Heart left ventricle (tissue), 16 donors: ENCODE measurements at places on chromosomes 1 and 21.

- DNase-seq = peak; percentile 43
These were observed 3.0 kb downstream of the FMO1 start for GRCh38 chr1:171251042-171251951.

DNA sequence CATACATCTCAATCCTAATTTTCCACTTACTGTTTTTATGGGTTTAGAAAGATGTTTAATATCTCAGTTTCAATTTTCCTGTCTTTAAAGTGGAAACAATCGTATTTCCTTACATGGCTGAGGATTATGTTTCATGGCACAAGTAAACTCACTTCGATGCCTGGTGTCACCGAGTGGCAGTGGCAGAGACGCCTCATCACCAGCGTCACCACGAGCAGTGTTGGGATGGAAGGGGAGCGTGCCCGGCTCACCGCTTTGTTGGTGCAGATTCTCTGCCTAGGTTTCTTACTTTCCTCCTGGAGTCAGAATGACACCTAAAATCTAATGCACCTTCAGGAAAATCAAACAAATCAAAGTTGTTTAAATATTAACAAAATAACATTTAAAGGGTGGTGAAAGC is 48.2 kb upstream of the DIP2A start:
- no peak for DNase-seq

DNA sequence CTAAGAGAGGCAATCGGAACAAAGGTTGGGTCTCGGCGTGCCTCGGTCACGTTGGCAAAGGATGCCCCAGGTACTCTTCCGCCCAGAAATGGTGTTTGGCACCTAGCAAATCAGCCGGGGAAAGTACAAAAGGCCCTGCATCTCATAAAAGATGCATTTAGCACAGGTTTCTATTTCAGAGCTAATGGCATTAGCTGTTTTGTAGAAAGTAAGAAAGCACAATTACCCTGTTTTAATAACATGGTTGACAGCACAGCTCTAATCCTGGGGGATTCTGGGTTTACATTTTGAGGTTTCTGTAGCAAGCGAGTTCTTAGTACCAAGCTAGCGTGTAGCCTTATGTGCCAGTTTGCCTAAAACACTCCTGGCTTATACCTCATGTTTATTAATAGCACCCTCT is 178.5 kb downstream of the PRDM2 start:
- DNase-seq = no peak

DNA sequence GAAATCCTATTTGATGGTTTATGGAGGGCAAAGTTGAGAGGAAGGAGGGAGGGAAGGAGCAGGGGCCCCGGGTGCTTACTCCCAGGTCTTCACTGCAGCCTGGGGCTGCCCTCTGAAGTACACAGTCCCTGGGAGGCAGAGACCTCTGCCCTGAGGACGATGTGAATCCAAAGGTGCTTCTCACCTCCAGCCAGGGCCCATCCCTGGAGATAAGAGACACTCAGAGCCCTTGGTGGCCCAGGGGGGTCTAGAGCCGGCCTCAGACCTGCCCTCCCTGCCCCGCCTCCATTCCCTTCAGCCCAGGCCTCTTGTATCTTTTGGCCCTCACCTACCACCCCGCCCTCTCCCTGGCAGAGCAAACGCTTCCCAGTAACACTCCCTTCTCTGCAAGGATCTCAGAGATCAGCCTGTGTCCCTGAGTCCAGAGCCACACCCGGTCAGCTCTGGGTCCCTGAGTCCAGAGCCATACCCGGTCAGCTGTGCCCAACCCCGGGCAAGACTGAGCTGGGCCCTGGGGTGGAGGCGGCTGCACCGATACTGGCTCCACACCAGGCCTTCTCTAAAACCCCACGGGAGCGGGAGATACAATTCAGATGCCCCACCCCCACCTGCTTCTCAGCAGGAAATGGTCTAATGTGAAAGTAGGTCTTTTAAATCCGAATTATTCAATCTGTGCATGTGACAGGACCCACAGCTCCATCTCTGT is 3.6 kb upstream of the GNB1 start:
- peak; percentile 63 for DNase-seq

GRCh38 chr1:240344918-240345317 is 253.2 kb downstream of the FMN2 start:
- no peak for DNase-seq

DNA sequence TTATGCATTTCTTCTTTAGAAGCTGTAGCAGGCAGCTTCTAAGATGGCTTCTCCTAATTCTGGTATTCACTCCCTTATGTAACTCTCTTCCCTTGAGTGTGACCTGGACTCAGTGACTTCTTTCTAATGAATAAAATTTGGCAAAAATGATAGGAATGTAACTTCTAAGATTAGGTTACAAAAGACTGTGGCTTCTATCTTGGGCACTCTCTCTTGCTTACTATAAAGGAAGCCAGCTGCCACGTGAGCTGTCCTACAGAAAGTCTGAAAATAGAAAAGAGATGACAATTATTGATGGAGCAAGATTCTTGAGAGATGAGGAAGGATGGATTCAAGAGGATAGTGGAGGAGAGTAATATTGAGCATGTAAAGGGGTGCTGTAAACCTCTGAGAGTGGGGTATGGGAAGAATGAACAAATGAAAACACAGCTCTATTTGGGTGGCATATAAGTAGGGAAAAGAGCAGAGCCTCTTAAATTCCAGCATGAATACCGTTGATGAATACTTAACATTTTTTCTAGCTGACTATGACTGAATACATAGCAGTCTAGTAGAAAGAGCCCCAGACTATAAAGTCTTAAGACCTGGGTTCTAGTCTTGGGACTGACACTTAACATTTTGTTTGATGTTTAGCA is 5.5 kb downstream of the TSEN15 start:
- DNase-seq = no peak

DNA sequence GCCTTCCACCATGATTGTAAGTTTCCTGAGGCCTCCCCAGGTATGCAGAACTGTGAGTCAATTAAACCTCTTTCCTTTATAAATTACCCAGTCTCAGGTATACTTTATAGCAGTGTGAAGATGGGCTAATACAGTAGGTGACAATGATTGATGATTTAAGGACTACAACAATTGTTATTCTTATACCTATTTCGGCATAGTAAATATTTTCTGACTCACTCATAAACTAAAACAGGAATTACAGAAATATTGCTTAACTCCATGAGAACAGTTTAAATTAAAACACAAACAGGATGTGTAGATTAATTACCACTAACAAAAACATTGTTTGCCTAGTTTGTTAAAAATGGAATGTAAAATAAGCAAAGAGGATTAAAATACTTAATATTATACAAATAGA is 839.9 kb downstream of the LTN1 start:
- DNase-seq = no peak

DNA sequence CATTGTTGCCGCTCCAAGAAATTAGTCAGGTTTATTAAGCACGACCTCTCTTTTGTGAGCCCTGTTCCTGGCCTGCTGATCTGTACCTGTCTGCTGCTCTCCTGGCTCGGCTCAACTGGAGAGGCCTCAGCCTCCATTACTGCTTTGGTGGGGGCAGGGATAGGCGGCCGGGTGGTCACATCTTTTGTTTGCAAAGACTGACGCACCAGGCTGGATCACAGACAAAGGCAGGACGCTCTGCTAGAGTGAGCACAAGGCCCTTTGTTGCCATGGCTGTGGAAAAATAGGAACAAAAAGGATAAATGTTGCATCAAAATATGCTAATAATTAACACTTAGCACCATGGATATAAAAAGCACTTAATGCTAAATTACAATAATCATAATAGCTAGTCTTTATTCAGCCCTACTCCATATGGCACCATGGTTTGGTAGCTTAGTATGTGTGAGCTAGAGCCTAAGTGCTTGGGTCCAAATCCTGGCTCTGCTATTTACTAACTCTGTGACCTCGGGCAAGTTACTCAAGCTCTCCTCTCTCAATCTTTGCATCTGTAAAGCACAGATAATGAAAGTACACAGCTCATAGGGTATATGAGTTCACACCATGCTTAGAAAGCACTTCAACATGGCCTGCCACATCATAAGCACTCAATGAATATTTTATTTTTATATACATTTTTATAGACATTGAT is 28.9 kb upstream of the HPDL start:
- no peak for DNase-seq

DNA sequence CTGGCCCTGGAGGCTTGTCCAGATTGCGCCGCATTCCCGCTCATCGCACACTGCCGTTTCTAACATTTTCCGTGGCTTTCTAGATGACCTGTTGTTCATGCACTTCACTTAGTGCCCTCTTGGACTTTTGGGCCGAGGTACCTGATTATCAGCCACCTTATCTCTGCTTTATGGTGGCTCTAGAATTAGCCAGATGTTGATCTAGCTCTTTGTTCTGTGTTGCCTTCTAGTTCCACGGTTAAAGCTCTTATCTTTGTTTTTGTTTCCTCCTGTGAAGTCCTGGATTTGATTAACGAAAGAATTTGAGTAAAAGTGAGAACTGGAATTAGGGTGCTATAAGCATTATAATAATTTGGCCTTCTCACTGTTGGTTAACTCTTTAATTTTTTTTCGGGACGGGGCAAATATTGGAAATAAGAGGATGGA is 945 bp downstream of the RNPEP start:
- no peak for DNase-seq

GRCh38 chr1:232045139-232045994 is 418.8 kb downstream of the DISC1 start:
- no peak for DNase-seq

- DNase-seq = no peak
These were observed 73.0 kb downstream of the DHRS3 start for GRCh38 chr1:12544992-12545391.

- no peak for DNase-seq
These were observed 34.1 kb upstream of the PKN2 start for GRCh38 chr1:88649932-88650331.

DNA sequence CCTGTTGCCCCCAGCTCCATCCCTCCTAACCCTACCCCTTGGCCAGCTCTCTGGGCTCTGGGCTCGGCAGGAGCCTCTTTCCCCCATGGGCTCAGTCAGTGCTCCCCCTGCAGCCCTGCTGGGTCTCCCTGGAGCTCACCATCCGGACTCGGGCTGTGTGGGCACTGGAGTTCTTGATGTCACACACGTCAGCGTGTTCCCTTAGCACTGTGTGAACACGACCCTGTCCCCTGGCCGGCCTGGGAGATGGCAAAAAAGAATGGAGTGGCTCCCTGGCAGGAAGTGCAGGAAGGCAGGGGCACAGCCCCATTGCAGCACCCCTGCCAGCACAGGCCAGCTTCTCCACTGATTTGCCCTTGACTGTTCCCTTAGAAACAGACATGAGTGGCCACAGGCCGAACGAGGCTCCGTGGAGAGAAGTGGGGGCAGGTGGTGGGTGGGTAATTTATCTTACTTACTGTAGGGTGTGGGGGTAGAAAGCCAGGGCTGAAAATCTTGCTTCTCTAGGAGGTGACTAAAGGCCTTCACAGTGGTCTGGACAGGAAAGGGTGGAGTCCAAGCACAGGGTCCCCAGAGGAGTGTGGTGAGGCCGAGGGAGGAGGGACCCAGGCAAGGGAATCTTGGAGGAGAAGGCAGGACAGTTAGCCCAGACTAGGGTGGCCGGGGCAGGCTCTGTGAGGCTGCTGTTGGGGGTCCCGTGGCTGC is 381.7 kb upstream of the VAMP3 start:
- DNase-seq = no peak

DNA sequence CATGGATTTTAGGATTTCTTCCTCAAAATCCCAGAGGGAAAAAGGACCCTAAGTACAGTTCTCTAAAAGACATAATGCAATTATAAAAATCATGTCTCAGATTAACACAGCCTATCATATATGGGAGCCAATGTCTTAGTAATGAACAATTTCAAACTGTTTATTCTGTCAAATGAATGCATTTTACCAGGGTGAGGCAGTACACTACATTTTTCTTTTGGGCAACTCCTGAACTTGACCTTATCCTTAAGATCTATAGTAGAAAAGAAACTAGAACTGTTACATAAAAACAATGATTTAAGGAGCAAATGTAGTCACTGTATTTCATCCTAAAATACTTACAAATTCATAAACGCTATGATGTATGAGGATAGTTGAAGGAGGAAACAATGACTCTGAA is 226.3 kb upstream of the B3GALT2 start:
- no peak for DNase-seq

- DNase-seq = no peak
These were observed 224.9 kb upstream of the JUN start for GRCh38 chr1:59008599-59009347.

DNA sequence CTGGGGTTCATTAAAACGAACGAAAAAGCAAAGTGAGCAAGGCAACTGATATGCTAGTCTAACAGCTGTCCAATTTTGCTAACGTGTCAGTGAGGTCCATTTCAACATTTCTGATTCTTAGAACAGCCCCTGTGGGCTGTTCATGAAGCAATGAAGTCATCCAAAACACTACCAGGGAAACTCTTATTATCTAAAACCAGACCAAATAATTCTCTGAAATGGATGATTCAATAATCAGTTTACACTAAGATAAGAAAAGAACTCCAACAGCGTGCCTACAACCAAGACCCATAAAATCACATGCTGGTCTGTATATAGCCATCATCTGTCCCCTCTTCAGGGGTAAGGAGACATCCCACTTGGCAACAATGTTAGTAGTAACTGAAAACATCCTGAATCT is 122.7 kb downstream of the TGFBR3 start:
- DNase-seq = no peak

DNA sequence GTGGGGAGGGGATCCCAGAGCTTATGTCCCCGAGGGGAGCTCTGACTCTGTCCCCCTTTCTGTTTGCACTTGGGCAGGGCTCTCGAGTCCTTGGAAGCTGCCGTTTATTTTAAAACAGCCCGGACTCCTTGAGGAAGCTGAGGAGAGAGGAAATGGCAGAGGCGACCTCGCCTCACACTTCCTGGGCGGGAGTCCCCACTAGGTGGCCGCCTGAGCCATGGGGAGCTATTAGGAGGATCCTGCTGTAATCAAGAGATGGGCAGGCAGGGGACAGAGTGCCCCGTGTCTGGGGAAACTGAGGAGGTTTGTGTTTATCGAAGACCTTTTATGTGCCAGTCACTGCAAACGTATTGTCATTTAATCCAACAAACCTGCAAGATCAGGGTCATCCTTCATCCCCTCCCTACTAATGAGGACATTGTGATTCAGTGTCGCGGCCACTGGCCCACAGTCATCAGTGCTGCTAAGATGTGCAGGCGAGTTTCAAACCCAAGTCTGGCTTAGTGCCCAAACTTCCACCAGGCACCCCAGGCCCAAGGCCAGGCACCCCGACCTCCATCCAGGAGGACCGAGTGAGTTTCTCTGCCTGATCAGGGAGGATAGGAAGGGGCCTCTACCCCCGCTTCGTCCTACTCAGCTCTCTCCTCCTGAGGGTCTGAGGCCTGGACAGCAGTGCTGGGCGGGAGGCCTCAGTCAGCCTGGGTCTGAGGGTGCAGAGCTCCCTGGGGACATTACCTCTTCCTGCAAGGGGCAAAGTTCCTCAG is 316.9 kb upstream of the VAMP3 start:
- no peak for DNase-seq
